CD4-positive, CD25-positive, alpha-beta regulatory T cell (primary cell): ENCODE measurements at places on chromosomes 1 and 21.

DNA sequence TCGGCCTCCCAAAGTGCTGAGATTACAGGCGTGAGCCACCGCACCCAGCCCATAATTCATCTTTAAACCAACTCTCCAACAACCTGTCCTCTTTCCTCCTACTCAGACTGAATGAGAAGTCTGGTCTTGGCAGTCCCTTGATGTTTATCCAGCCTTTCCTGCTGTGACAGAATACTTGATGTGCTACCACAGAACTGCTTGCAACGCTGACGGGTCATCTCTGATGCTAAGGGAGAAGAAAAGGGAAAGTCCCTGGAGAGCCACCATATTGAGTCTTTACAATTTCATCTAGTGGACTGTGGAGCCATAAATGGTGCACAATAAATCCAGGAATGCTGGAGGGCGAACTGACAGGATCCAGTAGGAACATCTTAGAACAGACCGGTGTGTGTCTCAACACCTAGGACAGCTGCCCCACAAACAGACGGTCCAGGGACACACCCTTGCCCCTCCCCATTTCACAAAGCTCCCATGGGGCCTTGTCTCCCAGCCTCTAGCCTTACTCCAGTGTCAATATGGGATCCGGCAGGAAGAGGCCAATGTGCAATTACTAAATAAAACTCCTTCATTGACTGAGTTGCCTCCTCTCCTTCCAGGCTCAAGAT is 30.7 kb downstream of the JAK1 start:
- DNase-seq = no peak

GRCh38 chr1:170010443-170010842 is 64.1 kb downstream of the KIFAP3 start:
- no peak for DNase-seq

DNA sequence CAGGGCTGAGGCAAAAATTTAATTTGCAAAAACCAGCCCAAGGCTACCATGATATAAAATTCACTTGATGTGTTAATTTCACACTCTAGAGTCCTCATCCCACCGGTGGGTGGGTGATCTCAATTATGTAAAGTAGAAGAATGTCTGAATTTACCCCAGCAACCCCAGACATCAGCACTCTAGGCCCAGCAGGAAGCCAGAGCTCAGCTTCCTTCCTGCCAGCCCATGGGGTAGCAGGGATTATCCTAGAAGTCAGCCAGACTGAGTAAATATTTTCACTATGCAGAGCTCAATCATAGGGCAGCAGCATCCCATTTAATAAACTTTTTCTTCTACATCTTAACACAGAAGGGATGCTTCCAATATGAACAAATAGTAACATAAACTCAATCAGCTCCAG is 71.0 kb downstream of the SIPA1L2 start:
- DNase-seq = no peak

DNA sequence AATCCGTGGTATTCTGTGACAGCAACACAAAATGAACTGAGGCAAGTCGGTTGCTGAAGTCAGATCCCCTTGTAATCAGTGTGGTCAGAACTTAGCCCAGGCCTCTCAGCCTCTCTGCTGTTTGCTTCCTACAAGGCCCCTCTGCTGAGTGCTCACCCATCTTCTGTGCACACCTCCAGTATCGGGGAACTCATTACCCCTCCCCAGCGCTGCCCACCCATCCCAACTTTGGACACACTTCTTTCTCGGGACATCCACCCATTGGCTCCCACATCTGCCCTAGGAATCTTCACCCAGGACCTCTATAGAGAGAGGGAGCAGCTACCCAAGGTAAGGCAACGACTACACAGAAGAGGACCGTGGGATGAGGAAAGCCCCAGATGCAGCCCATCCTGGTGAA is 217.5 kb downstream of the MATN1 start:
- DNase-seq = no peak

- DNase-seq = no peak
Measured at GRCh38 chr1:244971552-244972216, 107.3 kb upstream of the HNRNPU start.

- DNase-seq = no peak
Measured at GRCh38 chr1:59315529-59316463, 18.9 kb downstream of the FGGY start.

- no peak for DNase-seq
Measured at GRCh38 chr1:224637515-224637914, 21.4 kb downstream of the CNIH3 start.

GRCh38 chr1:213256438-213257087 is 205.5 kb downstream of the RPS6KC1 start:
- no peak for DNase-seq

DNA sequence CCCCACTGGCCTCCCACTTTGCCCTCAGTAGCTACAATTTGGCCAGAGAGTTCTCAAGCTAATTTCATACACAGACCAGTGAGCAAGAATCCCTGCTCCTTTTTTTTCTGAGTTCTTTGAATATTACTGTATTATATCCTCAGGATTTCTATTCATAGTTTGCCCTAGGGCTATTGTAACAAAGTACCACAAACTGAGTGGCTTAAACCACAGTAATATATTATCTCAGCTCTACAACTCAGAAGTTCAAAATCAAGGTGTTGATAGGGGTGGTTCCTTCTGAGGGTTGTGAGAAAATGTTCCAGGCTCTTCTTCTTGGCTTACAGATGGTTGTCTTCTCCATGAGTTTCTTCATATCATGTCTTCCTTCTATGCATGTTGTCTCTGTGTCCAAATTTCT is 289.4 kb upstream of the ESRRG start:
- DNase-seq = no peak

DNA sequence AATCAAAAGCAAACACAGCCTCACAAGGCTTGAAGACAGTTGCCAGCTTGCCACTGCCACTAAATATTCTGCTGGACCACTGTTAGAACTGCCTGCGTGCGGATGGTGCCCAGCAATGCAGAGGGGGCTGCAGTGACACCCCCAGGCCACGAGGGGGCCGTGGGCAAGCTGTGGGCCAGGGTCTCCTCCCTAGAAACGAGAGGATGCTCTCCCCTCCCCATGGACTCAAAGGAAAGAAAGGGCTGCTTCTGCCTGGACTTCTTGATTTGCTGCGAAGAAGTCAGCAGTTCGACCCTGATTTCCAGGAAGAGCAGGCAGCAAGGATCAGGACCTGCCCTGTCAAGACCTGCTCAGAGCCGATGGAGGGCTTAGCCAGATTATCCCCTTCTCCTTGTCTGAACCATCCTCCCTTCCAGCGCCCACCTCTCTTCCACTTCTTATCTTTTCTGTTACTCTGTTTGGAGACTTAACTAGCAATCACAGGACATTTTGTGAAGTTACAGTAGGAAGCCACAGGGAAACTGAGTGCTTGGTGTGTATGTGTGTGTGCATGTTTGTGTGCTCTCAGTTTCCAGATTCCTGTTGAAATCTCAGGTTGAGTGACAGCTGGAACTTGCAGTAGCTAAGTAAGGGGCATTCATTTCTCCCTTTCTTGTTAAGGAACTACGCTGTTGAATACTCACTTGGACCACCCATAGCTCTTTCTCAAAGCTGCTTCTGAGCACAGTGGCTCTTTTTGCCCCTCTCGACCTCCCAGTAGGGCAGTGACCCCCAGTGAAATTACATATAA is 2.7 kb downstream of the MAN1C1 start:
- peak; percentile 45 for DNase-seq

DNA sequence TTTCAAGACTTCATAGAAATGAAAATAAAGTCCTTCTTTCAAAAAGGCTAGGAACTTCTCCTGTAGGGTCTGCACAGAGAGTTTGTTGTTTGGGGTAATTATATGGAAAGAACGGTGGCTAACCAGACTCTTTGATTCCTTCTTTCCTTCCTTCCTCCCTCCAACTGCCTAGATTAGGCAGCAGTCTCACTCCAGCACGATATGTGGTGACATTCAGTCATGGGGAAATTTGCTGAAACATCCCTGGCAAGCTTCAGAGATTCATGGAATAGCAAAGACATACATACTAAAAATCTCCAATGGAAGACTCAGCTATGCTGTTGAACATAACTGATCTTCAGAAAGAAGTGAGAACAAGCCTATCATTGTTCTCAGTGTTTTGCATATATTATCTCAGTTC is 4.3 kb downstream of the NTMT2 start:
- DNase-seq = no peak

DNA sequence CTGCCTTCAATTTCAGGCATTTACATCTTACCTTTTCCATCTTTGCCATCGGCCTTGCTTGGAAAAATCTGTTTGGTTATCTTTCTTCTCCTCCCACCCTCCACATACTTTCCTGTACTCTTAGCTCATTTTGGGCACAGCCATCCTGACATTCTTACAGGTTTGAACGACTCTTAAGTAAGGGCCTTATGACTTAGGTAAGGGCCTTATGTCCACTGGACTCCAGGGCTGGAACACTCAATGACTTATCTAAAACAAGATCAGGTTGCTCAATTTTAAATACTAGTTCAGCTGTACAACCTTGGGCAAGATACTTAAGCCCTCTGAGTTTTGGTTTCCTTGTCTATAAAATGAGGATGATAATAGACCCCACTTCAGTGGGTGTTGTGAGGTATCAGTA is 40.9 kb downstream of the C1orf21 start:
- DNase-seq = no peak

DNA sequence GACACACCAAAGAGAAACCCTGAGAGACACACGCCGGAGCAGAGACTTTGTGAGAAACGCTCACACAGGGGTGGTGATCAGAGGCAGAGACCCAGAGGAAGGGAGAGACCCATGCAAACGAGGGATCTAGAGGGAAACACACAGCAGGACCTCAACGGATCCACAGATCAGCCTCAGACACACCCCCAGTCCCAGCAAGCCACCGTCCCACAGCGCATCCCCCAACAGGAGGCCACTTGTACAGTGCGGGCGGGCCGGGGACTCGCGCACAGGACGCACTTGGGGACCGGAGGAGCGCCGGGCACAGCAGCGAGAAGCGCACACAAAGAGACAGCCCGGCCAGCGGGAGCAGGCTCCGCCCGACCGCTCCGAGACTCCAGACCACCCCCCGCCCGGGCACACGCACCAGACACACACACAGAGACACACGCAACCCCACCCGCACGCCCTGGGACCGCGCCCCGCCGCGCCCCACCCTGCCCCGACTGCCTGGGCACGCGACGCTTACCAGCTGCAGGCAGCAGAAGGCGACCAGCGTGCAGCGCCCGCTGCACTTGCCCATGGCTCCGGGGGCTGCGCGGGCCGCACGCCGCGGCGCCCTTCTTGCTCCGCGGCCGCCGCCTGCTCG is 587 bp downstream of the NKAIN1 start:
- no peak for DNase-seq

DNA sequence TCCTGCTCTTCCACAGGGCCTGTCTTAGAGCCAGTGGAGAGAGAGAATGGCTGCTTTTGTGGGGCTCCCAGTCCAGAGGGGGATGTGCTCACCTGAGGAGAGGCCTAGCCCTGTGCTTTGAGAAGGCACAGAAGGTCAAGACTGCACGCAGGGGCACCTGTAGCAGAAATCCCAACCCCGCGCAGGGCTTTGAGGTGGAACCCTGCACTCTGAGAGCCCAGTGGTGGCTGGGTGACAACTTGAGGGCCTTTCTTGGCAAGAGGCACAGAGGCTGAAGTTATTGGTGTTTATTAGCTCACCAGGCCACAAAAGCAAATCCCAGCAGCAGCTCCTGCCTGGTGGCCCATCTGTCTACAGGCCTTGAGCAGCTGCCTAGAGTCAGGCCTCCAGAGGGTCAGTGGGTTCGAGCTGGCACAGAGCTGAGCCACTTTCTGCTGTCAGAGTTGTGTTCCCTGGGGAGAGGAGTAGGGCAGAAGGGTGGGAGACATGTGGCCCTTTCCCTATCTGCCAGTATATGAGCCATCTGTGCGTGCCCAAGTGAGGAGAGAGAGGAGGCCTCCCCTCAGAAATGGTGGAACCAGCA is 31.4 kb downstream of the SZRD1 start:
- DNase-seq = no peak

DNA sequence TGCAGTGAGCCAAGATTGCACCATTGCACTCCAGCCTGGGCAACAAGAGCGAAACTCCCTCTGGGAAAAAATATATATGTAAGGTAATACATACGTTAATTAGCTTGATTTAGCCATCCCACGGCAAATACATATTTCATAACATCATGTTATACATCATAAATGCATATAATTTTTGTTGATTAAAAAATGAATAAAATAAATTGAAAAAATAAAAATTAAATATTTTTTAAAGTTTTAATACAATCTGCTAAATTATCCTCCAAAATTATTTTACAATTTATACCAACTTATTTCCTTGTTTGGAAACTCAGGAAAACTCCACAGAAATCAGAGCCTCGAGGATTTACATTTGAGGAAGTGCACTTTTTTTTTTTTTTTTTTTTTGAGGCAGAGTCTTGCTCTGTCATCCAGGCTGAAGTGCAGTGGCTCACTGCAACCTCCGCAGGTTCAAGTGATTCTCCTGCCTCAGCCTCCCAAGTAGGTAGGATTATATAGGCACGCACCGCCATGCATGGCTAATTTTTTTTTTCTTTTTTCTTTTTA is 12.6 kb upstream of the IPO9 start:
- DNase-seq = no peak

GRCh38 chr1:15680561-15681348 is 3.4 kb upstream of the PLEKHM2 start:
- DNase-seq = no peak

GRCh38 chr1:19377812-19378718 is 65.9 kb downstream of the SLC66A1 start:
- DNase-seq = no peak

- DNase-seq = no peak
Measured at GRCh38 chr1:229768232-229768631, 142.2 kb downstream of the URB2 start.

GRCh38 chr1:12163210-12163609 is 3.6 kb upstream of the TNFRSF1B start:
- peak; percentile 76 for DNase-seq

- DNase-seq = no peak
Measured at GRCh38 chr1:21870611-21871010, 58.5 kb downstream of the LDLRAD2 start.

DNA sequence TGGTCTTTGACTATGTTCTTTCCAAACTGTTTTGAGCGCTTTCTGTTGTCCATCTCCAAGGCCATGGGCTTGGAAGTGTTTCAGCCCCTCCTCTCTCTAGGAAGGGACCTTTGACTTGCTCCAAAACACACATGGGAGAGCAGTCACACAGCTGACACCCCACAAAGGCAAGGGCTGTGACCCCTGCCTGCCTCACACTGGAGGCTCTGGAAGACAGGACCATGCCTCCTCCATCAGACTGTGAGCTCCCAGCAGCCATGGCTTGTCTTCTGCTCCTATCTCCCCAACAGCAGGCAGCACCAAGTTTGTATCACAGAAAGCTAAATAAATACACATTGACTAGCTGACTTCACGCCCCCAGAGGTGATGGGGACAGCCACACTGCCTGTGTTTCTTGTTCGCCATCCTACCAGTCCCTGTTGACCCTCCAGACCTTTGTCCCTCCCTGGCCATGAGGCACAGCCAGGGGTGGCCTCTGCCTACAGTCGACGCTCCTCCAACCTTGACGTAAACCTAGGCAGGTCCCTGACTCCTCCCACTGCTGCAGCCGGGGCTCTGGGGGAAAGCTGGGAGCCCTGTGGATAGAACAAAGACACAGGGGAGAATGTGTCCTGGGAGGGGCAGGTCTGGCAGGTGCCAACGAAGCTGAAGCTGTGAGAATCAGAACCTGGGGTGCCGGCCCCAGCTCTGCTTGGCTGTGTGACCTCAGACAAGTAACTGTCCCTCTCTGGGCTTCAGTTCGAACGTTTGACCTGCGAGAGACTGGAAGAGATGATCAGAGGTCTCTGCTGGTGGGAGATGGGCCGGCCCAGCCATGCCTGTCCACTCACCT is 4.8 kb downstream of the PLA2G2F start:
- DNase-seq = no peak
